Tibial nerve (tissue), 4 donors: ENCODE measurements at places on chromosomes 5 and 9.
A peak's percentile ranks its signal among the peaks of the same experiment; 100 is the strongest.

DNA sequence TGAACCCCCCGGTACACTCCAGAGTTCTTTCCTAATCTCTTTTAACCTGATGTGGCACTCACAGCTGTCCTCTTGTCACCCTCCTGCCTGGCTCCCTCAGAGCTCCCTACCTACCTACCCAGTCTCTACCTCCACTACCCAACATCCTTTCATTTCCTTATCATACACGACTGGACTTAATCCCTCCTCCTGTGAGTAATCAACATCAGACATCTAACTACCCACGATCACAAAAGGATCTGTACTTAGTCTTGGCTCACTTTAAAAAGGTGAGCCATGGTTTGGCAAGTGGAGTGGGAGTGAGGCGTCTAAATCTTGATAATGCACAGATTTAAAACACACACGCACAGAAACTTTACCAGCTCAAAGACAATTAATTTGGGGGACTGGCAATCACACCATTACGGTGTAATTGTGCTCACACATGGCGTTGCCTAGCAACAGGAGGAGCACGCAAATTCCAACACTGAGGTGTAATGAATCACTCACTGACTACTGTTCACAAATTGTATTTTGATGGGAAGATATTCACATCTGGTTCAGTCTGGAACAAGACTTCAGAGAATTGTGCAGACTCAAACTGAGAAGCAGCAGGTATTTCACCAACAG, 235.9 kb downstream of the EPB41L4A start:
- no peak for DNase-seq
- no peaks in the 10 kb centered on the region for H3K4me1 ChIP-seq
- H3K4me3 ChIP-seq, result no peak overlapping the region

- no peak overlapping the region for H3K27ac ChIP-seq
- DNase-seq, result no peak
- peaks cover 31% of the 10 kb centered on the region for H3K4me1 ChIP-seq
- H3K36me3 ChIP-seq, result no peaks in the 10 kb centered on the region
- no peaks in the 10 kb centered on the region for H3K27me3 ChIP-seq
Observed at GRCh38 chr5:139701056-139701741, 53.0 kb downstream of the CXXC5 start.

DNA sequence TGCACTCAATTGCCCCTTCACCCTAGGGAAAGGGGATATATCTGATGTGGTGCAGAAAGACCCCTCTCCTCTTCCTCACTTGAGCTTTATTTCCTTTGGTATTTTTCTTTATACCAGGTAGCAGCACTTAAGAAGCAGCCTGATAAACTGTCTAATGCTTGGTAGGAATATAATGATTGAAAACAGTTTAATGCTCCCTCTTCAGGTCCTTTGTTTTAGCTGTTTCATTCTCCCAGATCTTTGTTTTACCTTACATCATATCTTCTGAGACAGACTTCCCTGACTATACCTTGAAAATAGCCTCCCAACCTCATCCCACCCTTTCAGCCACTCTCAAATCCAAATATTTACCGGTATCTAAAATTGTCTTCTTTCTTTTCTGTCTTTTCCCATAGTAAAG, 87.9 kb downstream of the NUDT12 start:
- no peak overlapping the region for H3K4me3 ChIP-seq
- H3K36me3 ChIP-seq, result no peaks in the 10 kb centered on the region
- H3K27me3 ChIP-seq, result no peaks in the 10 kb centered on the region
- no peak for DNase-seq
- H3K27ac ChIP-seq, result no peak overlapping the region

DNA sequence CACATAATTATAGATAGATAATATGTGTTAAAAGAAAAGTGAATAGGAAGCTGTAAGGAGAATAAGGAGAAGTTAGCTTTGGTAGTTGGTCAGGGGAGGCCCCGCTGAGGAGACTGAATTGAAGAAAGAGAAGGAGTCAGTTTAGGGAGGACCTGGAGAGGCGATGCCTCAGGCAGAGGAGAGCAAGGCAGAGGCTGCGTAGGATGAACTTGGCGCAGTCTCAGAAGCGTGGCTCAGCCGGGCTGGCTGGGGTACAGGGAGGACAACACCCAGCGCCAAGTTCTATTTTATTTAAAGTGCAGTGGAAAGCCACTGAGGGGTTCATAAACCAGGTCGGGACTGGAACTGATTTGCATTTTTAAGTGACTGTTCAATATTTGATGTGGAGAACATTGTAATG, 68.5 kb downstream of the PTCD2 start:
- H3K36me3 ChIP-seq, result no peaks in the 10 kb centered on the region
- H3K27ac ChIP-seq, result no peak overlapping the region
- H3K27me3 ChIP-seq, result no peaks in the 10 kb centered on the region
- no peak overlapping the region for H3K4me3 ChIP-seq

- no peak overlapping the region for H3K4me3 ChIP-seq
- DNase-seq, result no peak
- no peak overlapping the region for H3K27ac ChIP-seq
- H3K36me3 ChIP-seq, result no peaks in the 10 kb centered on the region
Observed at GRCh38 chr5:94893412-94894135, 275.1 kb downstream of the SLF1 start.

DNA sequence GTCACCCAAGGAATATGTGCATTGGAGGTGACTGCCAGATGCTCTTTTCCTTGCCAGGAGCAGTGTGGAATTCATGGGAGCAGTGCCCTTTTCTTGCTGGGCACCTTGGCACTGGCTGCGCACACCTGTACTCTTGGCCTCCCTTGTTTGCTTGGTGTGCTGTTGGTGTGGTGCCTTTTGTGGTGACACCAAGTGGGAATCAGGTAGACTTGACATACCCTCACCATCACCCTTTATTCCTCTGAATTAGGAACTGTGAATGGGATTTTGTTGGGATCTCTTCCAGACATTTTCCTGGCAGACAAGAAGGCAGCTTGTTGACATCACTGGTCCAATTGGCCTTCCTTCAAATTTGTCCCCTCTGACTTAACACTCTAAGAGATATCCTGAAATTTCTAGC, 82.3 kb downstream of the RAI14 start:
- H3K27ac ChIP-seq, result no peak overlapping the region
- H3K4me1 ChIP-seq, result no peaks in the 10 kb centered on the region
- H3K27me3 ChIP-seq, result no peaks in the 10 kb centered on the region
- peaks cover 4% of the 10 kb centered on the region for H3K36me3 ChIP-seq
- no peak overlapping the region for H3K4me3 ChIP-seq
- no peak for DNase-seq

DNA sequence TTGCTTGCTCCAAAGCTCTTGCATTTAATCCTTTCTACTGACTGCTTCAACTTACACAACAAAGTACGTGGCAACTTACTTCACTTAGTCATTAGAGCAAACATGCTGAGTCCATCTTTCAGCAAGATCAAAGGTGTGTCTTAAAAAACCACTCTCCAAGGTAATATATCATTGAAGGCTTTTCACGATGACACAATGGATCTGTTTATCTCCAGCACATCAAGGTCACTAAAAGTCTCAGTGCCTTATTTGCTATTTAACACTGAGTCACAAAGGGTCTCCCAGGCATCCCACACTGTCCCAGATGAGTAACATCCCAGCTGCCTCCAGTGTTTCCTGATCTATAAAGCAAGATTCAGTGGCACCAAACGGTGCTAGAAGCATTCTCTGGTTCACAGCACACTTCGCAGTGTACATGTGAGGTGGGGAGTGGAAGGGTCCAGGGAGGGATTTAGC, 3.7 kb upstream of the CLK4 start:
- H3K4me3 ChIP-seq, result no peak overlapping the region
- no peaks in the 10 kb centered on the region for H3K36me3 ChIP-seq
- no peaks in the 10 kb centered on the region for H3K4me1 ChIP-seq
- DNase-seq, result no peak

- H3K4me1 ChIP-seq, result peaks cover 45% of the 10 kb centered on the region
- no peaks in the 10 kb centered on the region for H3K27me3 ChIP-seq
- H3K4me3 ChIP-seq, result no peak overlapping the region
- H3K27ac ChIP-seq, result peak overlapping the region; percentile 68
- peaks cover under 1% of the 10 kb centered on the region for H3K36me3 ChIP-seq
Observed at GRCh38 chr9:81601639-81602623, 87.4 kb downstream of the TLE1 start.
